ENCODE measurements at places on chromosomes 1 and 21. TPM values are rescaled to one million over a fixed set of nuclear protein-coding genes. Genes with fewer than 3 reads are reported as not detected.

DNA sequence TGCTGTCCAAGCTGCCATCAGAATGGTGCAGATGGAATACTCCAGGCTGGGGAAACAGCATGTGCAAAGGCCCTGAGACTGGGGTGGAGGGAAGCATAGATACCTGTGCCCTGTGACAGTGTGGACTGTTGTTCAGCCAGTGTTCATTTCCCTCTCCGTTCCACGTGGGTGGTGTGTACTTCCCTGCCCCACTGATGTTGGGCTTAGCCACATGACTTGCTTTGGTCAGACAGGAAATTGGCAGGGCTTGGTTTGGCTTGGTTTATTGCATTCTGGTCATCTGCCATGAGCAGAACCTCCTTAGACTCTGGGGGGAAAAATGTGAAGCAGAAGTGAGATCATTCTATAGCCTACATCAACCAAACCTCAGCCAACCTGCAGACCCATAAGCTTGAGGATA is 102.4 kb upstream of the IGSF21 start:
- H3K36me3 ChIP-seq: no peaks in the 10 kb centered on the region
- no peak overlapping the region for H3K27ac ChIP-seq

GRCh38 chr1:76090283-76091203 is 16.0 kb downstream of the ST6GALNAC3 start:
- H3K36me3 ChIP-seq: no peaks in the 10 kb centered on the region
- no peak overlapping the region for H3K4me3 ChIP-seq
- no peak for DNase-seq

DNA sequence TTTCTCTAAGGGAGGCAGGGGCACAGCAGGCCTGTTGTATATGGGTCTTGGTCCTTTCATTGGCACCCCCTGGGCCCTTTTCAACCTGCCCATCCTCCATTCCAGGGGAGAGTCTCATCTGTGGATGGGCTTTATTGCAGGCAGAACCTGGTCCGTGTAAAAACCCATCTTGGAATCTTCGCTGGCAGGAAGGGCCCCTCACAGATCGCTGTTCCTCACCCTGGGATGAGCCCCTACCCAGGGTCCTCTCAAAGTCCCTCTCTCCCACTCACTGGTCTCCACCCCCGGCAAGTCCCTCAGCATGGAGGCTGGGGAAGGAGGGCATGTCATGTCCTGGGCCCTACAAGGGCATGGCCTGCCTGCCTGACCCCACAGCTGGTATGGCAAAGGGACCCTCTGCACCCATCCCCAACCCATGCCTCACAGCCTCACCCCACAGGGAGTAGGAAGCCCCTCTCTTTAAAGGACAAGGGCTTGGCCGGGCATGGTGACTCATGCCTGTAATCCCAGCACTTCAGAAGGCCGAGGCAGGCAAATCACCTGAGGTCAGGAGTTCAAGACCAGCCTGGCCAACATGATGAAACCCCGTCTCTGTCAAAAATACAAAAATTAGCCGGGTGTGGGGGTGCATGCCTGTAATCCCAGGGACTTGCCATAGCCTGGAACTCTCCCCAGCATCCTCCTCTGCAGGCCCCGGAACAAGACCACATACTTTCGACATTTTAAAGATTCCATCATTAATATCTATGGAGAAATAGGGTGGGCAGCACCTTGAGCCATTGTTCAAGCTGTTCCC is 13.2 kb upstream of the CDA start:
- H3K27me3 ChIP-seq: peaks cover 30% of the 10 kb centered on the region
- no peak for DNase-seq
- H3K36me3 ChIP-seq: 0 out of 2 replicates have a peak, but pooled peaks cover 2% of the 10 kb centered on the region
- H3K4me1 ChIP-seq: no peaks in the 10 kb centered on the region
- no peak overlapping the region for H3K4me3 ChIP-seq
- no peak overlapping the region for H3K27ac ChIP-seq

DNA sequence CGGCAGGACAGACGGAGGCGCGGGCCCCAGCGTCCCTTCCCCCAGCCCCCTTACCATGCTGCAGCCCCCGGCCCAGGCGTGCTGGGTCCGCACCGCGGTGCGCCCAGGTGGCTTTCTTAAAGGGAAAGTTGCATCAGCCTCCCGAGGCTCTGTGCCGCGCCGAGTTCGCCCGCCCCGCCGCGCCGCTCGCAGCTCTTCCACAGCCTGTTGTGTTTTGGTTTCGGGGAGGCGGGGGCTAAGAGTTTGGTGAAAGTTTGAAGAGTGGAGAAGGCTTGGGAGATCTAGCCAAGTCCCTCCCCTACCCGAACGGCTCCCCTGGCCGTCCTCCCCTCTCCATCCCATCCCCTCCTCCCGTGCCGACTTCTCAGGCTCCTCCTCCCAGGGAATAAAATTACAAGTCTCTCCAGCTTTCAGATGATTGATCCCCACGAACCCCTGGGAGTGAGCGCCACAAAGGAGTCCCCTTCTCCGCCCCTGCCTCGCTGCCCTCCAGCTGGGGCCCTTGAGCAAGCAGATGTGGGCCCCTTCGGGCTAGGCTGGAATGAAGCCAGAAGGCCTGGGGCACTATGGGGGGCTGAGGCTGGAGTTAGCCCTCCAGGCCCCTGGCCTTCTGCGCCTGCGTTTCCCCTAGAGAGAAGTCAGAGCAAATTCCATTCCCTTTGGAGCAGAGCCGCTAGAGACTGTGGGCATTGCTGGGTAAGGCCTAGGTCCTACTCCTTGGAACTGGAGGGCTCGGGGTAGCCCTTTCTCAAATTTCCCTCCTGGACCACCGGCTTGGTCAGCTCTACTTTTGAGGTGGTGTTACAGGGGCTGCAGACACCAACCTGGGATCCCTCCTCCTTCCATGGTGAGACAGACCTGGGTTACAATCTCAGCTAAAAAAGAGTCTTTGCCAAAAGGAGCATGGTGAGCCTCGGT is at the start of gene SLC6A9:
Gene SLC6A9, minus strand, starts transcription at position 211 of the 918 bp plus-strand sequence. CDS start 7,185 bp downstream, outside the sequence.
- H3K36me3 ChIP-seq: no peaks in the 10 kb centered on the region
- peak within 1 kb of the TSS; percentile 87 for H3K4me3 ChIP-seq

- H3K4me1 ChIP-seq: peaks cover 14% of the 10 kb centered on the region
- DNase-seq: no peak
- H3K27me3 ChIP-seq: peaks cover 7% of the 10 kb centered on the region
- no peak overlapping the region for H3K27ac ChIP-seq
- H3K4me3 ChIP-seq: no peak overlapping the region
Measured at GRCh38 chr21:36148886-36149285, 7.7 kb upstream of the DOP1B start.

DNA sequence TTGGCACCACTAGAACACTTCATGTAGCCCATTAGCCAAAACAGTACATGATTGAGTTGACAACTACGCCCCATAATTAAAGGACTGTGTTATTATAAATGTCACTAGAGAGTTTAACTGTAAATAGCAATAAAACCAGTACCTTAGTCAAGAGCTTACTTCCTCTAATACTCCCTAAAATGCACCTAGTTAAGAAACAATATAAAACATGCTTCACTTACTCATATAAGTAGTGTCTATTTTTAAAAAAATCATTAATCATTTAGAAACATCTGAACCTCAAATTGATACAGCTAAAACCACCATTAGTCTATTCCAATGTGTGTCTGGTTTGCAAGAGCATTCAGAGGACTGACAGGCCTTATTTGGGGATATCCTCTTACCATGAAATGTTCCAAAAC is 25.3 kb downstream of the PTP4A2 start:
- H3K36me3 ChIP-seq: peaks cover 74% of the 10 kb centered on the region
- H3K27me3 ChIP-seq: no peaks in the 10 kb centered on the region
- no peak for DNase-seq

- no peak overlapping the region for H3K27ac ChIP-seq
- H3K4me3 ChIP-seq: no peak overlapping the region
- peaks cover 32% of the 10 kb centered on the region for H3K4me1 ChIP-seq
- no peaks in the 10 kb centered on the region for H3K36me3 ChIP-seq
- H3K27me3 ChIP-seq: no peaks in the 10 kb centered on the region
Measured at GRCh38 chr1:208100906-208101305, 143.3 kb downstream of the PLXNA2 start.

DNA sequence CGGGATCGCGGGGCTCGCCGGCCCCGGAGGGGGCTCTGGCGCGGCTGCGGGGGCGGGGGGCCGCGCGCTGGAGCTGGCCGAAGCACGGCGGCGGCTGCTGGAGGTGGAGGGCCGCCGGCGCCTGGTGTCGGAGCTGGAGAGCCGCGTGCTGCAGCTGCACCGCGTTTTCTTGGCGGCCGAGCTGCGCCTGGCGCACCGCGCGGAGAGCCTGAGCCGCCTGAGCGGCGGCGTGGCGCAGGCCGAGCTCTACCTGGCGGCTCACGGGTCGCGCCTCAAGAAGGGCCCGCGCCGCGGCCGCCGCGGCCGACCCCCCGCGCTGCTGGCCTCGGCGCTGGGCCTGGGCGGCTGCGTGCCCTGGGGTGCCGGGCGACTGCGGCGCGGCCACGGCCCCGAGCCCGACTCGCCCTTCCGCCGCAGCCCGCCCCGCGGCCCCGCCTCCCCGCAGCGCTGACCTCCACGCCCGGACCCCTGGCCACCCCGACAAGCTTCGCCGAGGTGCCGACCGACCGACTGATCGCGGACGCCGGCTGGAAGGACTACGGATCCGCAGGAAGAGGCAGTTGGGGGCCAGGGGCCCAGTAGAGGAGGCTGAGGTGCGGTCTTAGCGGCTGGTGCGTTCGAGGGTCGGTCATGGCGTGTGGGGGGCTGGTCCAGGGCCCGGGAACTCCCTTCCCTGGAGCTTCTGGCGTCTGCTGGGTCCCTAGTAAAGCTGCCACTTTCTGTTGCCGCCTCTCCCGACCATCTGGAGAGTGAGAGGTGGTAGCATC is 711 bp downstream of the TRNP1 start:
- H3K36me3 ChIP-seq: peaks cover 11% of the 10 kb centered on the region
- DNase-seq: no peak
- peaks cover 26% of the 10 kb centered on the region for H3K27me3 ChIP-seq

GRCh38 chr1:100718581-100718980 is 961 bp upstream of the VCAM1 start:
- H3K4me1 ChIP-seq: peaks cover 6% of the 10 kb centered on the region
- DNase-seq: no peak
- no peaks in the 10 kb centered on the region for H3K27me3 ChIP-seq
- H3K27ac ChIP-seq: no peak overlapping the region
- H3K4me3 ChIP-seq: no peak overlapping the region

GRCh38 chr1:178921499-178921898 is 50.6 kb upstream of the ANGPTL1 start:
- no peak overlapping the region for H3K4me3 ChIP-seq
- no peak overlapping the region for H3K27ac ChIP-seq
- no peaks in the 10 kb centered on the region for H3K27me3 ChIP-seq
- H3K4me1 ChIP-seq: peaks cover 2% of the 10 kb centered on the region
- DNase-seq: no peak

GRCh38 chr1:186212568-186213224 is 162.4 kb downstream of the TPR start:
- no peak overlapping the region for H3K4me3 ChIP-seq
- H3K4me1 ChIP-seq: peaks cover 12% of the 10 kb centered on the region
- no peak overlapping the region for H3K27ac ChIP-seq
- peak; percentile 40 for DNase-seq
- no peaks in the 10 kb centered on the region for H3K36me3 ChIP-seq

GRCh38 chr1:89600451-89601224 is 32.3 kb upstream of the LRRC8C start:
- DNase-seq: no peak
- no peaks in the 10 kb centered on the region for H3K36me3 ChIP-seq
- H3K27me3 ChIP-seq: no peaks in the 10 kb centered on the region
- peaks cover 47% of the 10 kb centered on the region for H3K4me1 ChIP-seq
- H3K27ac ChIP-seq: peak overlapping the region; percentile 4

DNA sequence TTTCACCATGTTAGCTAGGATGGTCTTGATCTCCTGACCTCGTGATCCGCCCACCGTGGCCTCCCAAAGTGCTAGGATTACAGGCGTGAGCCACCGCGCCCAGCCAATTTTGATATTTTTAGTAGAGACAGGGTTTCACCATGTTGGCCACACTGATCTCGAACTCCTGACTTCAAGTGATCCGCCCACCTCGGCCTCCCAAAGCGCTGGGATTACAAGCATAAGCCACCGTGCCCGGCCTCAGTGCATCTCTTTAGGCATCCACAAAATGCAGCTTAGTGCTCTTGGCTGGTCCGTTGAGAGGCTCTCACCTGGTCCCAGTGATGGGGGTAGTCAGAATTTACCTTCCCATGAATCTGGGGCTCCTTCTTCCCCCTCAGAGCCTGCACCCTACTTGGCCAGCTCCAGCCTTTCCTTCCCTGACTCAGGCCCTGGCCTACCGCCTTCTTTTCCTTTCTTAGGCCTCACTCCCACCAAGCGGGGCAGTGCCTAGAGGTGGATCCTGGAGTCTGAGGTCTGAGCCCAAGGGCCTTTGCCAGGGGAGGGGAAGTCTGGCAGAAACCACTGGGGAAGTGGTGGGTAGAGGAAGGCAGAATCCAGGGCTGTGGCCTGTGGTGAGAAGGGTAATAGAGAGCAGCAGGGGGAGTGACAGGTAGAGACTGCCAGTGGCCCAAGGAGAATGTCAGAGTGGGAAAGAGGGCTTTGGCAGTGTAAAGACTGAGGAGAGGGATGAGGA is 3.7 kb downstream of the LENEP start:
- no peak for DNase-seq
- no peak overlapping the region for H3K27ac ChIP-seq
- peaks cover 26% of the 10 kb centered on the region for H3K4me1 ChIP-seq

- H3K4me1 ChIP-seq: no peaks in the 10 kb centered on the region
- DNase-seq: no peak
- no peak overlapping the region for H3K4me3 ChIP-seq
Measured at GRCh38 chr1:221910222-221910621, 168.3 kb upstream of the DUSP10 start.

DNA sequence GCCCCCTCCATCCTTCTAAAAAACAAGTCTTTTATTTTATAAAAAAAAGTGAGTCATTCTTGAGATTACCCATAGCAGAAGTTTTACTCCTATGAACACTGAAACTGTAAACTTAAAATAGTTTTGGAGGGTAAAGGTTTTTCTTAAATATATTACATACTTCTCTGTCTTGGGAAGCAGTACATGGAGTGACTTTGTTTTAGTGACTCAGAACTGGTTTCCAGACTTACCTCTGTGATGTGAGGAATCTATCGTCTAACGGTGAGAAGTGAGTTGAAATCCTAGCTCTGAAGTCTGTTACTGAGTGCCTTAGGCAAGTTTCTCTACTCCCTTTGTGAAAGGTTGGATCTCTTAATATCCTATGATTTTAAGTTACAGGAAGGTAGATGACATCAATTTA is 176.3 kb upstream of the POU3F1 start:
- H3K4me1 ChIP-seq: peaks cover 52% of the 10 kb centered on the region
- no peak overlapping the region for H3K27ac ChIP-seq
- H3K36me3 ChIP-seq: peaks cover 7% of the 10 kb centered on the region

The GOLPH3L gene
- total RNA-seq: 39.5 TPM

The RGS5 gene
- 21.6 TPM for total RNA-seq

The APOBEC4 gene
- not detected for total RNA-seq

The SLC16A4 gene
- total RNA-seq: 0.30 TPM
